WERI-Rb-1 (cell line): ENCODE measurements at places on chromosomes 4 and X.
A peak's percentile ranks its signal among the peaks of the same experiment; 100 is the strongest.

DNA sequence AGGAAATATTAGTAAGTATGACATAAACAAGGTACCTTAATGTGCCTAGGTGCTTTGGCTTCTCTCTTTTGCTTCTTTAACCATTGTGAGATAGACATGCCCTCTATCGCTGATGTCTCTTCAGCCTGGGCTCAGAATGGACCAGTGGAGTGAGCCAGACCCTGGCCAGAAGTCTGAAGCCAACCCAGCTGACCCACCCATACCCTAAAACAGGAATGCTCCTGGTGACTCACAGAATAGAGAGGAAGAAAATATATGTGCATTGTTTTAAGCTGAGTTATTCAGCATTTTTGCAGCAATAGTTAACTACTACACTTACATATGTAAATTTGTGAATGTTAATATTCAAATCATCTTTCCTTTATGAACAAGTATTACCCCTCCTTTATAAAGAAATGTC, 167.5 kb upstream of the PCDH10 start:
- DNase-seq = no peak

DNA sequence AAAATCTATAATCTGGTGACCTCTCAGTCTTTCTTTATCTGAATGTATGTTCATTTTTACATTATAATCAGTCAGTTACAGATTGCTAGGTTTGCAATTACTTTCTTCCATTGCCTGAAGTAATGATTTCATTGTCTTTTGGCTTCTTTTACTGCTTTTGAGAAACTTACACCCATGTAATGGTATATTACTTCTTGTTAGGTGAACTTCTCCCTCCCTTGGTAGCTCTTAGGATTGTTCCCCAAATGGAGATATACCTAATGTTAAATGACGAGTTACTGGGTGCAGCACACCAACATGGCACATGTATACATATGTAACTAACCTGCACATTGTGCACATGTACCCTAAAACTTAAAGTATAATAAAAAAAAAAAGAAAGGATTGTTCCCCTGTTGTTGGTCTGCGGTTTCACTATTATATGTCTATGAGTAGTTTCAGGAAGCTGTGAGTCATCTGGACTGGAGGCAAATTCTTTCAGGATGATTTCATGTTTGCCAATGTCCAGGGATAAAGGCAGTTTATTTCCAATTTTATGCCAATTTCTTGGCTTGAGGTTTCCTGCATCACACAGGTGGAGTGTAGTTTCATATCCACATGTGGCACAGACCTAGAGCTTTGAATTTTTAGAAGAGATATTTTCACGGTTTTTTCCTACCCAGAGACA, 21.8 kb downstream of the SPANXC start:
- DNase-seq = no peak

DNA sequence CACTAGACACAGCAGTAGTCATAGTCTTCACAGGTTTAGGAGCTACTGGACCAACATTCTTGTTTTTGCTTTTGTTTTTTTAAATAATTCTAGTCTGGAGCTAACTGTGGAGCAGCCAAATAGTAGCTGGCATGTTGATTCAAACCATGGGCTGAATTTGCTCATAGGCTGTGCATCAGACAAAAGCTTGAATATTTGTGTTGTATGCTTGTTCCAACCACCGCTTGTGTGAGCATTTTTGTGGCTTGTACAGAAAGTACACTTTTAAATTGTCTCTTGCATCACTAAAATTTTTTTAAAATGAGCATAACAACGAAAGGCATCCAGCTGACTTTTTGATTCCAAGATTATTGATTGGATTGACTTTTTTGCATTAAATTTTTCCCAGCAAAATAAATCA, 39.6 kb downstream of the CCNI start:
- no peak for DNase-seq

DNA sequence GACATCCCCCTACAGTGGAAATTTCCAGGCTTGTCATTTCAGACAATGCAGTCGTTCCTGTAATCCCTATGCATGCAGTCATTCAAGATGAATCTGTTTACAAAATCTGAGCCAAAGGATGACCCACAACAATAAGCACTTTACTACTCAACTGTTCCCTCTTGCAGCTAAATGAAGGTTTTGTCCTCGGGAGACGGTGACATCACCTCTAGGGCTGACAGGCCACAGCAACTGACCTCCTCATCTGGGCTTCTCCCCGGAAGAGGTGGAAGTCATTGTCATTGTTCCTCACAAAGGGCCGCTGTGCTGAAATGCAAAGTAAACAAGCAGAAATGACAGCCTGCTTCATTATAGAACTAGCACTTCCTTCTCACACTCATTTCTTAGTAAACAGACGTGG, 29.2 kb downstream of the CLRN2 start:
- DNase-seq = no peak

DNA sequence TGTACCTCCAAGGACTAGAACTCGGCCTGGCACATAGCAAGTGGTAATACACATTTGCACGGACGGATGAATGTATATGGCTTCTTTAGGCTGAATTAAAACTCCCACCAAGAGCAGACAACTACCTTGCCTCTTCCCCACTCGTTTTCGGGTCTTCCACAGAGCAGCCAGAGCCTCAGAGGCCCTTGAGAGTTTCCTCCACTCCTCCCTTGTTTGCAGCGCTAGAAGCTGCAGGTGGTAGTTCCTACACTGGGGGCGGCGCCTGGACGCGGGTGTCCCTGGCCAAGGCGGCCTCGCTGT, 10.2 kb upstream of the INTU start:
- no peak for DNase-seq

GRCh38 chr4:176360446-176360845, 40.7 kb downstream of the SPCS3 start:
- DNase-seq = no peak

- DNase-seq = no peak
These were observed 53.2 kb downstream of the MAML3 start for GRCh38 chr4:140100771-140101170.

DNA sequence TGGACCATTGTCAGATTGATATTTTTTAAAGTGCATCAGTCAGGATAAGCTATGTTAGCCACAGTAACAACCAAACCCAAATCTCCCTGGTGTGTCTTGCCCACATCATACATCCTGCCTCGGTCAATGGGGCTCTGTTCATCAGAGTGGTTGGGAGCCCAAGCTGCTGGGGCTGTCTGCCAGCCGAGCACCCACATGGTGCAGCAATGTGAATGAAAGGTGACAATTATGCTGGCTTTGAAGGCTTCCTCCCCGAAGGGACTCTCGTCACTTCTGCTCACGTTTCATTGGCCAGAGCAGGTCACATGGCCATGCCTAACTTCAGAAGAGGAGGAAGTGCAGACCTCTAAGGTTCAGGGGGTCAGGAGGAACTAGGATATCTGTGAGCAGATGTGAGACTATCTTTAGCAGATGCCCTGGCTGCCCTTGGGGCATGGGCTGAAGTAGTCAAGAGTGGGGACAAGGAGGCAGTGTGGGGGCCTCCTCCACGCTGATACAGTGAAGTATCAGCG, 1.3 kb upstream of the JAKMIP1 start:
- DNase-seq = no peak

- no peak for DNase-seq
These were observed 339.2 kb upstream of the CT83 start for GRCh38 chrX:116801943-116802342.

GRCh38 chrX:124239911-124240310, 92.5 kb upstream of the TEX13D start:
- DNase-seq = no peak

- DNase-seq = no peak
These were observed 39.0 kb upstream of the GBA3 start for GRCh38 chr4:22653752-22654151.

- no peak for DNase-seq
These were observed 1452.6 kb downstream of the PCDH7 start for GRCh38 chr4:32172761-32173160.

DNA sequence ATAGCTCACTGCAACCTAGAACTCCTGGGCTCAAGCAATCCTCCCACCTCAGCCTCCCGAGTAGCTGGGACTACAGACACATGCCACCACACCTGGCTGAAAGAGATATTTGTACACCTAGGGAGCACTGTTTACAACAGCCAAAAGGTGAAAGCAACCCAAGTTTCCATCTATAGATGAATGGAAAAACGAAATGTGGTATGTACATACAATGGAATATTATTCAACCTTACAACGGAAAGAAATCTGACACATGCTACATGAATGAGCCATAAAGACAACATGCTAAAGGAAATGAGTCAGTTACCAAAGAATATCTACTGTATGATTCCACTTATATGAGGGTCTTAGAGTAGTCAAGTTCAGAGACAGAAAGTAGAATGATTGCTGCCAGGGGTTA, 52.2 kb downstream of the ABCG2 start:
- DNase-seq = no peak

- peak; percentile 9 for DNase-seq
These were observed 7.8 kb downstream of the SERTM2 start for GRCh38 chrX:111519215-111519614.

GRCh38 chr4:177308125-177308524, 1.5 kb upstream of the NEIL3 start:
- no peak for DNase-seq

GRCh38 chr4:76441881-76442280, 6.9 kb downstream of the SHROOM3 start:
- DNase-seq = no peak

GRCh38 chrX:119093991-119094735, 21.4 kb downstream of the CT47C1 start:
- DNase-seq = no peak

DNA sequence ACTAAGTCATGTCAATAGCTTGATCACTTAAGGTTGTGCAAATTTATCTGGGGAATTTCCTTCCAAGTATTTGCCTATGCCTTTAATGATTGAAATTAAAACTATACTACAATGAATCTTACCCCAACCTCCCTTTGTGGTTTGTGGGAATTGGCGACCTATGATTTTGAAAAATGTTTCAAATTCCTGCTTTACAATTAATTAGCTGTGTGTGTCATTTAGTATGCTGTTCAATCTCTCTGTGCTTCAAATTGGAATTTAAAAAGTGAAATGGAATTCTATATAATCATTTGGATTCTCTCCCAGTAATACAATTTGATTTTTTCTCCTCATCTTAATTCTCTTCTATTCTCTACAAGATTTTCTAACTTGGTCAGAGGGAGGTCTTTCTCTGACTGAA, 2319.5 kb downstream of the ARAP2 start:
- DNase-seq = no peak

- peak; percentile 11 for DNase-seq
These were observed 121.4 kb upstream of the ANKRD50 start for GRCh38 chr4:124833831-124834505.

- DNase-seq = no peak
These were observed 735.4 kb downstream of the FSTL5 start for GRCh38 chr4:161428180-161428965.

DNA sequence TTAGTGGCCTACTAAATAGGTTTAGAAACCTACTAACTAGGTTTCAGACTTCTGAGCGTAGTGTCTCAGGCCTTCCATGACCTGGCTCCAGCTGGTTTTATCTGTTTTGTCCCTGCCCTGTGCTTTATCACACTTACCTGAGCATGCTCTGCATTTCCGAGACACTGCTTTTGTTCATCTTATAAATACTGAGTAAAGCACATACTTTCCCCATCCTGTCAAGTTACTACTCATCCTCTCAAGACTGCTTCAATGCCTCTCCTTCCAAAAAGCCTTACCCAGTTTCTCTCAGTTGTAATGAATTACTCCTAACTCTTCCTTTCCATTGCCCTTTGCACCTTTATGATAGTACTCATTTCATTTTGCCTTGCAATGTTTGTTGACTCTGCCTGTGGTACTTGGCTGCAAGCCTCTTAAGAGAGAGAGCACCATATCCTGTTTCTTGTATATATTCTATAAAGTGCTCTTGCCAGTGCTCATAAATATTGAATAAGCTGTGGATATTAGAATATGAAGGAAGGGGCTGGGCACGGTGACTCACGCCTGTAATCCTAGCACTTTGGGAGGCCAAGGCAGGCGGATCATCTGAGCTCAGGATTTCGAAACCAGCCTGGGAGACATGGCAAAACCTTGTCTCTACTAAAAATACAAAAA, 34.4 kb downstream of the SLAIN2 start:
- no peak for DNase-seq

GRCh38 chr4:184189966-184190365, 27.7 kb downstream of the ENPP6 start:
- no peak for DNase-seq

DNA sequence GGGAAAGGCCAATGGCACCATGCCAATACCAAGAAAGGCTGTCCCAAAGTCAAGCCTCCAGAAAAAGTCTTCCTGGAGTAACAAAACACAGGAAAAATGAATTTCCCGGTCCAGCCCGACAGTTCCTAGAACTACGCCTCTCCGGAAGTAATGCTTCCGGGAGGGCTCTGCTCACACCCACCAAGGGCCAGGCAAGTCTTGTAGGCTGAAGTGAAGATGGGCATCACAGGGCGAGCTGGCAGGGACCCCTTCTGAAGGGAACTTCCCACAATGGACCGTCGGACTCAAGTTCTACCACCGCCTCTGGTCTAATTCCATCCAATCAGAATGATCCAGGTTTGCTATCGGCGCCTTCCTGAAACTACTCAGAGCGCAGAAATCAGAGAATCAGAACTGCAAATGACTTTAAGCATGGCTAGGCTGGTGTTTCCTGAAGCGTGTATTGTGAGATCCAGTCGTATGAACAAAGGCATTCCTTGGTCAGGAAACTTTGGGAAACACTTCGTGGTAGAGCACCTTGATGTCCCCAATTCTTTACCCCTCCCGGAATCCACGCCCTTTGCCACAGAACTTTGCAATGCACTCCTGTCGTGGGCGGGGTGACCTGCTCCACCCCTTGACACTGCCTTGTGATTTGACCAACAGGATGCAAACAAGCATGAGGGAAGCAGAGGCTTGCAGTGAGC, 127.8 kb downstream of the BCOR start:
- DNase-seq = no peak

DNA sequence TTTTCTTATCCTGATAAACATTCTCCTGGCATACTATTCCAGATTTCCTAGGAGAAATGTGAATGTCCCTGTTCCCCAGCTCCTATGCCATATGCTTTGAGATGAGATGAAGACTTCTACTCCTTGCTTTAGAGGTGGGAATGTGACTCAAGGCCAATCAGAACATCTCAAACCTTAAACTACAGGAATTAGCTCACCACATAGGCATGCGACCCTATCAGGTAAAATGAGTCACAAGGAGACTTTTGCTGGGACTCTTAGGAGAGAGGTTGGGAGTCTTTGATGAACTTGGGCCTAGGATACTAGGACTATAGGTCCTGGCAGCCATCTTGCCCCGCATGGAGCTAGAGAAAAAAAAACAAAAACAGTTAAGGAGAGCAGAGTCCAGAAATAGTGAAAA, 5.8 kb upstream of the USO1 start:
- DNase-seq = no peak

- no peak for DNase-seq
These were observed 11.6 kb upstream of the EOLA2 start for GRCh38 chrX:149949743-149950436.

DNA sequence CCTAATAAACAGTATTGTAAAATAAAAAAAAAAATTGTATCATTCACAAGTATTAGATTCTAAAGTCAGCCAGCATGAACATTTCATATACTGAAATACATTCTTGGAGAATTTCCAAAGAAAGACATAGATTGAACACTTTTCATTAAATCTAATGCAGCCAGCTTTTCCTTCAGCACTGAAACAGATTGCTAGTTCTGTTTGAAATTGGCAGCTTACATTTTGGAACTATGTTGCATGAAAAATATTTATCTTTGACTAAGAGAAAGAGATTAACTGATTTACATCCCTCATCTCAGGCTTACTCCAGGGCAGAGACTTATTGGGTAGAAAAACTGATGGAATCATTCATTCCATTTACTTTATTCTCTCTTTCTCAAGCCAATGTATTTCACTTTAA, 272.7 kb downstream of the PDHA2 start:
- no peak for DNase-seq

GRCh38 chr4:98838531-98838930, 90.4 kb downstream of the EIF4E start:
- no peak for DNase-seq

GRCh38 chr4:7381890-7382633, 52.7 kb downstream of the PSAPL1 start:
- DNase-seq = peak; percentile 8
